ENCODE measurements at places on chromosomes 6 and 20.

GRCh38 chr6:44761046-44761445, 373.5 kb downstream of the CDC5L start:
- DNase-seq, result no peak

GRCh38 chr6:67184405-67184804, 1450.7 kb upstream of the ADGRB3 start:
- DNase-seq, result no peak

DNA sequence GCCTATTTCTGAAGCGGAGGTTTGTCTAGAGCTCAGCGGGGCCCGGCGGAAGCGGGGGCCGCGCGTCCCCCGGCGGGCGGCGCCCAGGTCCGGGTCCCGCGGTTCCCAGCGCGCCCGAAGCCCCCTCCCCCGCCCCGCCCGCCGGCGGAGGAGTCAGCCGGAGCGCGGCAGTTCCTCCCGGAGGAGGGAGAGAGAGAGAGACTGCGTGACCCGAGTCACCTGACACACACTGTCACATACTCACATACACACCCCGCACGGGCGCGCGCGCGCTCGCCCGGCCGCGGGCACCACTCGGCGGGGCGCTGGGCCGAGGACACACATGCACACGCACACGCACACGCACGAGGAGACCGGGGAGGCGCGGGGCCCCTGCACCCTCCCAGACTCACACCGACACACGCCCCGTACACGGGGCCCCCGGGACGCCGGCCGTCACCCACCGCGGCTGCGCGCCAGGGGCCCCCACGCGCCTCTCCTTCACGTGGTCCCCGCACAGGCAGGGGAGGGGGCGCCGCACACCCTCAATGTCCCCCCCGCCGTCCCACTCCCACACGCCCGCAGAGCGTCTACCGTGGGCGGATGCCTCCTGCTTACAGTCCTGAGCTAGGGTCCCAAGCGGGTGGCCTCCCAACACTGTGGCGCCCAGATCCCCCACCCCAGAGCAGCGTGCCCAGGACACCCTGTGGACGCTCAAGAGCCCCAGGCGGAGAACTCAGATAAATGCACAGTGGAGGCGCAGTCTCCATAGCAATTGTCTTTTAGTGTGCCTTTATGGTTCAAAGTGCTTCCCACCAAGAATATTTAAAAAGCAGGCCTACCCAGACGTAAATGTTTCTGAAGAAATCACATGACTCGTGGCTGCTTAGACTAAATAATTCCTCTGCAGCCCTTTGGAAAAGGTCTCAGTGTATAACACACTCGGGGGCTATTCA, at the start of gene RRAGD:
TSS of gene RRAGD (minus strand) at position 203 of the 935 bp plus-strand sequence. CDS start 280 bp downstream, outside the sequence.
- DNase-seq, result no peak

DNA sequence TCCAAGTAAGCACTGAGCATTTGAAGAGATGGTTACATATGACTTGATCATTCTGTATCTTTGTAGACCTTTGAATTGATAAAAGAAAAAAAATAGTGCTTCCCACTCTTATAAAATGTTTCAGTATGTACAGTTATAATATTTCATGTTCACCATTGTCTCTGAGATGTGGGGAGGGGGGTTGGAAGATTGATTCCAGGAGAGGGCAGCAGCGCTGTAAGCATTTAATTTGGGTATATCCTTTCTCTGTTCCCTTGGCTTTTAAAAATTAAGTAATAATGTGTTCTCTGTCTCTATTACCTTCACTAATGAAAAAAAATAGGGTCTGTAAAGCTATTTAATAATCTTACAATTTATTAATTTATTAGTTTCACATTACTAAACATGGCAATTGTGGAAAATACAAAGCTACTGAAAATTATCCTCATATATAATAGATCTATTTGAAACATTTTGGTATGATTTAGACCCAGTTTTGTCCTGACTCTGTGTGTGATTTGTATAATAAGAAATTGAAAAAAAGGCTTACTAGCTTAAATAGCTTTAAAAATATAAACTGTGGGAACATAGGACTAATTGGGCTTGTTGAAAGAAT, 341.2 kb downstream of the CDKAL1 start:
- DNase-seq, result no peak

Measured in GM04504 (cell line).